ENCODE measurements at places on chromosomes 5 and 9.

DNA sequence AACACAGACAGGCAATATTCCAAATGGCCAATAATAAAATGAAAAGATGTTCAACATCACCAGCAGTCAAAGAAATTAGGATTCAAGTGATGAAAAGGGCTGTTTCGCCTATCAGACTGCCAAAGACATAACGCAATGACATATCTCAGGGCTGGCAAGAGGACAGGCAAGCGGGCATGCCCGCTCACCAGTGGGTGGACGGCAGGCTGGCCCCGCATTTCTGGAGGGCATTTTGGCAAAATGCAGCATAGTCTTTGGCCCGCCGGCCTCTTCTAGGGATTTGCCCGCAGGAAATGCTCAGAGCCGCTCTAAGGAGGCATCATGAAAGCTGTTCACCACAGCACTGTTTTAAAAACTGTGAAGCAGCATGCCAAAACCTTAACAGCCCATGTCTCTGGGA is 1.4 kb upstream of the PPP1R26 start:
- DNase-seq: no peak

GRCh38 chr5:72598401-72599064 is 91.3 kb upstream of the ZNF366 start:
- no peak for DNase-seq

- no peak for DNase-seq
Measured at GRCh38 chr9:81396528-81396927, 292.8 kb downstream of the TLE1 start.

- no peak for DNase-seq
Measured at GRCh38 chr5:80090884-80091166, 55.7 kb downstream of the THBS4 start.

- DNase-seq: no peak
Measured at GRCh38 chr5:15012061-15012460, 140.5 kb upstream of the ANKH start.

GRCh38 chr9:105541838-105542237 is 16.1 kb upstream of the FKTN start:
- DNase-seq: no peak

All from NCI-H2081 treated with DMSO at 0.1 percent for 48 hours (cell line).